ENCODE measurements at places on chromosomes 1 and 21.

DNA sequence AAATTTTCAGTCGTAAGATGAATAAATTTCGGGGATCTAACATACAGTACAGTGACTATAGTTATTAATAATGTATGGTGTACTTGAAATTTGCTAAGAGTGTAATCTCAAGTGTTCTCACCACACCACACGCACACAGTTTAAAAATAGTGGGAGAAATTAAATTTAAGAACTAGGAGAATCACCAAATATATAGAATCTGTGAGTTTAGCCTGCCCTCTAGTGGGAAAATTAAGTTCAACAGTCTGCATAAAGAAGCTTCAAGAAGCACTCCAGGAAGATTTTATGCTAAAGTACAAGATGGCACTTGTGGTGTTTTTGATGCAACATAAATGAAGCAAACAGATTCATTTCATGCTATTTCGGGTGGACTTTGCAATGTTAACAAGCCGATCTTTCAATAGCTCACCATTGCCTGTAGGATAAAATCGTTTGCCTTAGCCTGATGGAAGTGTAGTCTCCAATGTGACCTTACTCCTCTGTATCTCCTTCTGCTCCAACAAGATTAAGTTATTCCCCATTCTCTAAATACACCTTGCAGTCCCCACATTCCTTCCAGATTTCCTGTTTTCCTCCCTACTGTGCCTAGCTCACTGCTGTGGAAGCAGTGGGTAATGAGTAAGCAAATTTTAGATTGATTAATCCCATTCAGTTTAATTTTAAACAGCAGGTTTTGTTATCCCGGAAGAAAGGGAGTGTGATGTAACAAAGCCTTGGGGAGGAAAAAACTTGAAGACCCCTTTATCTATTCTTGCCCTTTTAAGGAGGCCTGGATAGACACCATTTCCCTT, 8.7 kb upstream of the PIK3C2B start:
- DNase-seq: peak; percentile 18

- DNase-seq: no peak
These were observed 6.9 kb downstream of the THRAP3 start for GRCh38 chr1:36231191-36231590.

DNA sequence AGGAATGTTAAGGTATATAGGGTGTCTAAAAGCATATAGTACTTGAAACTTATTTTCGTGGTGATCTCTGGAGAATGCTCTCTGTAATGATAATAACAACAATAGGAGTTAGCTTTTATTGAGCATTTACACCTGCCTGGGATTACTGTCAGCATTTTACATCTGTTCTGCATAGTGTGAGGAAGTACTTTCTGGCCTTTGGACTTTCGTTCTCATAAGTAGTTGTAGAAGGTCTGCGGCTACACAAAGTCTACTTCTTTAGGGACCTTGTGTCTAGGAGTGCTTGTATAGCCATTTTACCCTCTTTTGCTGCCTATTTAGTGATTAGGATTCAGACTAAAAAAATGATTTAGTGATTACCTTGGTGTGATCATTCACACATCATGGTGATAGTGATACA, 103.6 kb upstream of the GPR52 start:
- DNase-seq: no peak

DNA sequence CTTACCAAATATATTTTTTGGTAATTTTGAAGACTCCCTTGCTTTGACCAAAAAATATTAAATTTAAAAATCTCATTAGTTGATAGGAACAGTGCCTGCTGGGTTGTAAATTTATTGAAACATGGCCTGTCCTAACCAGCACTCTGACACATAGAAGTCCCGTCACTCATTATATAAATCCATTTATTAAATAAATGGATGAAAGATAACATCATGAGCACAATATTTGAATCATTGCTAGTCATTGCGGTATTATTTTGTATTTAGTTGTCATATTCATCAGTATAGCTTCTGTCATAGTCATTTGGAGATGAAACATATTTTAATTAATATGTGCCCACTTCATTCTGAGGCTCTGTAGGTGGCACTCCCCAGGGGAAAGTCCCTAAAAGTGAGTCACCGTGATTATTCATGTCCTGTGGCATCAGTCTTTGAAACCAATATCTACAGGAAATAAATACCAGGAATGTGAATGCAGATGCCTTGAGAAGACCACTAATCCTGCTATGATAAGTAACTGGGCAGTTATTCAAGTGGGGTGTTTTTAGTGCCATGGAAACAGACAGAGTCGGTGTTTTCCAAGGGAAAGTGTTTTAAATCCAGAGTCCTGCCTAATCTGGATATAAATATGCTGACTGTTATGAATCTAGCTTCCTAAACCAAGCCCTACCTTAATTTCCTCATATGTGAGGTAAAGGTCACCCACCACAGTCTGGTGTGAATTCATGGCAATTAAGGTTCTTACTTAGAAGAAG, 302.0 kb downstream of the DUSP10 start:
- no peak for DNase-seq

GRCh38 chr21:35503671-35504070, 454.6 kb upstream of the RUNX1 start:
- DNase-seq: no peak

- DNase-seq: no peak
These were observed 34.9 kb downstream of the ETS2 start for GRCh38 chr21:38840456-38841300.

- DNase-seq: no peak
These were observed 96.9 kb downstream of the SMYD2 start for GRCh38 chr1:214377886-214378285.

GRCh38 chr1:197184190-197184589, 37.7 kb upstream of the ASPM start:
- DNase-seq: no peak

- no peak for DNase-seq
These were observed 6.6 kb downstream of the PEAR1 start for GRCh38 chr1:156899956-156900718.

- DNase-seq: no peak
These were observed 112.1 kb upstream of the TIAM1 start for GRCh38 chr21:31456201-31456600.

DNA sequence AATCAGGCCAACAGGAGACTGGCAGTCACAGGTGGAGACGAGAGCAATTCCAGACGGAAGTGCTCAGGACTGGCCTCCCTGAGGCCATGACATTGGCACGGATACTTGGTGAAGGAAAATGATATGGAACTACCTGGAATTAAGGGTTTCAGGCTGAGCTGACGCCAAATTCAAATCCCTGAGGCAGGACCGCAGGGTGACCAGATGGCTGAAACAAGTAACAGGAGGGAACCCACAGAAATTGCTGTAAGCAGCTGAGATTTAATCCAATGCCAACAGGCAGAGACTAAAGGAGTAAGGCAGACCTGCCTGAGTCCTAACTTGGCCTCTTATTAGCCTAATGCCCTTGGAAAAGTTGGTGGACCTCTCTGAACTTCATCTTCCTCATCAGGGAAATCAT, 76.2 kb downstream of the ERG start:
- no peak for DNase-seq

GRCh38 chr21:15204140-15204969, 139.6 kb upstream of the NRIP1 start:
- no peak for DNase-seq

GRCh38 chr21:36454093-36454531, 25.8 kb downstream of the CLDN14 start:
- DNase-seq: no peak

- DNase-seq: no peak
These were observed 797.6 kb downstream of the ADGRL2 start for GRCh38 chr1:82598337-82598736.

DNA sequence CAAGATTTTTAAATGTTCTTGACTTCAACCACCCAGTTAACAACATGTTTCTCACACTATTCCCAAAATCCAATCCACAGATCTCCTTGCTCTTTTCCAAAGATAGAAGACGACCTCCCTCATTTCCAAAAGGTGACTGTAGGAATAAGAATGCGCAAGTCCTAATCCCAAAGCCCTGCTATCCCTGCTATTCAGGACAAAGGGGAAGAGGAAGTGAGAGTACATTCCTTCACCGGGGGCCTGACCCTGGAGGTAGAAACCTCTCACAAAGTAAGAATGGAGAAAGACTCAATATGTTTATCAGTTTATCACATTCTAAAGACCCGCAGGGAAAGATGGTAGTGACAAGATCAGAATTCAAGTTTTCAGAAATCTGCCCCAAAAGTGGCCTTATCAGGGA, 55.7 kb downstream of the PLEKHA6 start:
- DNase-seq: no peak

GRCh38 chr1:85611425-85611824, 30.9 kb downstream of the CCN1 start:
- DNase-seq: no peak

DNA sequence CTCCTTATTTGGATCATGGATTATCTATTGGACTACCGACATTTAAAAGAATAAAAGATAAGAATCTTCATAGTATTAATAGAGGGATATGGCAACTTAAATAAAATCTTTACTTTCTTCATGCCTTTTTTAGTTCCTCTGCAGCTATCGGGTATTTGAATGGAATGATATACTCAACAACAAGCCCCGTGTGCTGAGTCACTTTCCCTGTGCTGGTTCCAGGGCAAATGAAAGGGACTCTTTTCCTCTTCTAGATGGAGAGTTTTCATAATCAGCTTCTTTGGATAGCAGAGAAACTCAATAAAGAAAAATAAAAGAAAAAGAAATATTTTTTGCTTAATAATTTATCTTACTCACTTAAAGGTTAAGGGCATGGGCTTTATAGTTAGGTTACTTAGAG, 213.7 kb downstream of the LRRC40 start:
- no peak for DNase-seq

- no peak for DNase-seq
These were observed 122.1 kb upstream of the SERBP1 start for GRCh38 chr1:67552336-67552759.

- DNase-seq: no peak
These were observed 16.6 kb upstream of the ADAM30 start for GRCh38 chr1:119912963-119913362.

GRCh38 chr1:20282533-20282932, 8.1 kb upstream of the VWA5B1 start:
- no peak for DNase-seq

DNA sequence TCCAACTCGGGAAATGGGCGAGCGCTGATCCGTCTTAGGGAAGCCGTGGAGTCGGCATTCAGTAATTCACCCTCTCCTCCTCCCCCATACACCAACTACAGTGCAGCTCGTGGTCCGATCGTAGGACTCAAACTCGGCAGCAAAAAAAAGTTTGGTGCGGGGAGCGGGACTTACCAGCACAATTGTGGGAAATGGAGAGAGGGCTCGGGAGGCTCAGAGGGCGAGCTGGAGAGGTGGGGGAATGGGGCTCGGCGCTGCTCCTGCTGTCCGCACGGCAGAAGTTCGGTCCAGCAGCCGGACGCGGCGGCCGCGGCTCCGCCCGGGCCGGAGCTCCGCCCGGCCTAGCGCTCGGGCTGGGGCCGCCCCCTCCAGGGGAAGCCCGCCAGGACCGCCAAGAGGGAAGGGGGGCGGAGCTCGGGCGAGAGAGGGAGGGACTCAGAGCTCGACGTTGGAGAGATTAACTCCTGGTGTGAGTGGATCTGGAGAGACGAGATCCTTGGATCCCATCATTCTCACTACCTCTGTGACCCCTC, 676 bp upstream of the PIAS3 start:
- peak; percentile 50 for DNase-seq

DNA sequence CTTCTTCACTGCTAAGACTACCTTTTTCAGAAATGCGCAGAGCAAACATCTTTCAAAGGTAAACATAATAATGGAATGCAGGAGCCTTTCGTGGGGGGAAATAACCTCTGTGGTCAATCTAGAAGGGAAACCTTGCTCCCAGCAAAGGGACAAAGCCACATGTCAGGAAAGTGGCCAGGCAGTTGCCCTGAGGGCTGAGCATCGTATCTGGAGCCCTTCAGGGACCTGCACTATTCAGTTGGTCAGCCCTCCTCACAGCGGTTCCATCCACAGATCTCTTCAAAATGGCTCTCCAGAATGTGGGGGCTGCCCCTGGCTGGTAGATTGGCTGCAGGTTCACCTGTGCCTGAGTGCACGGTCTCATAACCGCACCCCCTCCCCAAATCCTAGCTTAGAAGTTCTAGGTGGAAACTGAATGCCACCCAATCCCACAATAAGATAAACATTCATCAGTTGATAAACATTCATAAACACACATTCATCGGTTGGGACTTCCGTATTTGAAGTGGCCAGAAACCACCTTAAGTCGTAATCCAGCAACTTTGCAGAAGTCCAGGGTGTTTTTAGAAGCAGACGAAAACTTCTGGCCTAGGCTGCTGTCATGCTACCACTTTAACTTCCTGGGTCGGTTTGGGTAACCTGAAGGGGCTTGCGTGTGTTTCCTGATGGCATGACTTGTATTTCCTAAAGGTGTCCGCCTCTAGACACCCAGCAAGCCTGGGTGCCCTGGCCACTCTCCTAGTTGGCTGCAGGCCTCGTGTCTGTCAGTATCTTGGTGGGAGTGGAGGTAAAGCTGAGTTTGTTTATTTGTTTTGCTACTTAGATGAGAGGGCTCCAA, 50.5 kb downstream of the RASSF5 start:
- DNase-seq: no peak

DNA sequence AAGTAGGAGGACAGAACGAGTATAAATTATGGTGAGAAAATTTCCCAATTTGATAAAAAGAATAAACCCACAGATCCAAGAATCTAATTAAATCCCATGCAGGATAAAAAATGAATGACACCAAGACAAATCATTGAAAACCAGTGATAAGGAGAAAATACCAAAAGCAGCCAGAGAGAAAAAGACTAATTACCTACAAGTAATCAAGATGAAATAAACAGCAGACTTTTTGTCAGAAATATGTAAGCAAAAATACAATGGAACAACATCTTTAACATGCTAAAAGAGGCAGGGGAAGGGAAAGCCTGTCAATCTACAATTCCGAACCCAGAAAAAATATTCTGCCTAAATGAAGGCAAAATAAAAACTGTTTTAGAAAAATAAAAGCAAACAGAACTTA, 20.7 kb upstream of the CCN1 start:
- DNase-seq: no peak

GRCh38 chr1:197909384-197909783, 7.0 kb downstream of the C1orf53 start:
- DNase-seq: no peak

- no peak for DNase-seq
These were observed 88.5 kb downstream of the PTPRU start for GRCh38 chr1:29324771-29325351.

GRCh38 chr1:14141656-14142055, 441.7 kb downstream of the PRDM2 start:
- DNase-seq: no peak

DNA sequence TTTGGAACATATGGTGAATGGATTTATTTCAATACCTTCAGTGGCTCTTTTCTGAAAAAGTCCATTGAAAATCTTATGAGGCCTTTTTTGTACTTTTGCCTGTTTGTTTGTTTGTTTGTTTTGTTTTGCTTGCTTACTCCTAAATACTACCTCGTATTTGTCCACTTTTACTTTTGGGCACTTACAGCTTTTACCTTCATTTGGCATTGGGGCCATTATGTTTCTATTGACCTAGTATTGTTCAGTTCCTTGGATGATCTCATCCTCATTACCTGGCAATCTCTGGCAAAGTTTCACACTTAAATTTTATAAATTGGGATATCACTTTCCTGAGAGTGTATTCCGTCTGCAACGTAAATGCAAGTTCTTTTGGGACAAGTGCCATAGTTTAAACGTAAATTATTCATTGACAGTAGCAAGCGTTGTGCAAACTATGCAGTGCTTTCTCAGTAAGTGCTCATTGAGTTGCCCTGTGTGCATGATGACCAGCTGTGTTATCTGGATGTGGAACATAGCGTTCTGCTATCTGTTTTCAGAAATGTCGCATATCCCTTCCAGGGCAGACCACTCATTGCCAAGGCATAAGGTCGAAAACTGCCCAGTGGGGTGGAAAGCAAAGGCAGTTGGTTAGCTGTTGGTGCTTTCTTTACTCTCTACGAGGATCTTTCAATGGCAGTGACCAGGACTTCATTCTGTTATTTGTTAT, 51.1 kb downstream of the LRRC8D start:
- DNase-seq: no peak
